GM12892 (cell line): ENCODE measurements at places on chromosomes 3 and 15.

DNA sequence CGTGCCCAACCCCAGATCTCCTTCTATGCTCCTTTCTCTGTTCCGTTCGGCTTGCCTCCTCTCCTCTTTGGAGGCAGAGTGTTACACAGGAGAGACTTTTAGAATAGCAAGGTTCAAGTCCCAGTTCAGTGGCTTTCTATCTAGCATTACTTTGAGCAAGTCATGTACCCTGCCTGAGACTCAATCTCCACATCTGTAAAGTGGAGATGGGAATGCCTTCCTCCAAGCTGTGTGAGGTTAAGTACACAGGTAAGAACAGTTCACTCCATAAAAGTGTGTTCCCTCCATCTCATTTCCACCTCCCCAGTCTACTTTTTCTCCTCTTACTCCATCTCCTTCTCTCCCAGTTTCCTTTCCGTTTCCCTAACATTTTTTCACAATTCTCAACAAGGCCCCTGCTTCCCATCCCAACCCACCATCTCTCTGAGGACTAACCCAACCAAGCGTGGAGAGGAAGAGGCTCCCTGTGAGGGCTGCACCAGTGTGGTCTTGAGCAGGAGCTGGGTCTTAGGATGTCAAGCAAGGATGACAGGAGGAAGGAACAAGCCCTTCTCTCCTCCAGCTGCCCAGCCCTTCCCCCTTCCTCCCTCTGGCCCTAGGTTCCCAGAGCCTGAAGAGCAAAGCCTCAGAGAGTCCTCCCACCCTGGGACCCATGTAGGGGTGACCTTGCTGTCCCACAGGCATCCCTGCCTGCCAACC lies 6.4 kb downstream of the ATP8B4 start:
- DNase-seq, result no peak

DNA sequence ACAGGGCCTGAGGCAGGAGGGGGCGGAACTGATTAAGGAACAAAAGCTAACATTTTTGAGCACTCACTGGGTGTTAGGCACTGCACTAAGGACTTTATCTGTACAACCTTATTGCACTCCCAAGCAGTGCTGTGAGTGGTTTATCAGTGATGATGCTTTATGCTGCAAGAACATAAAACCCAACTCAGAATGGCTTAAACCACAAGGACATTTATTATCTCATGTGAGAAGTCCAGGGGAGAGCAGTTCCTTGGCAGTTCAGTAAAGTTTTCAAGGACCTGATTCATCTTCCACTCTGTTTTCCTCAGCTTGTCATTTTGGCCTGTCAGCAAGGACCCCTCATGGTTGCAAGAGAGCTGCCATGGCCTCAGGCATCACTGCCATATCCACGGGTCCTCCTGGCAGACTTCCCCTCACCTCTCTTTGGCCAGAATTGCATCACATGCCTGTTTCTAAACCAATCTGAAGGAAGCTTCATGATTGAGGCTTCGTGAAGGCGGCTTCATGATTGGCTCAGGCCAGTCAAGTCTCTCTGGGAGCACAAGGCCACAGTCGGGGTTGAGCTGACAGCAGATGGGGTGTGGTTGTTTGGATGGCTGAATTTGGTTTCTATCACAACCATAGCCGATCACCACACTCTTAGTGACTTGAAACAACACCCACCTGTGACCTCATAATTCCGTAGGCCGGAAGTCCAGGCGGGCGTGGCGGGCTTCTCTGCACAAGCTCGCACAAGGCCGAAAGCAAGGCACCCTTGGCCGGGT lies 15.8 kb downstream of the EFCC1 start:
- DNase-seq, result no peak

DNA sequence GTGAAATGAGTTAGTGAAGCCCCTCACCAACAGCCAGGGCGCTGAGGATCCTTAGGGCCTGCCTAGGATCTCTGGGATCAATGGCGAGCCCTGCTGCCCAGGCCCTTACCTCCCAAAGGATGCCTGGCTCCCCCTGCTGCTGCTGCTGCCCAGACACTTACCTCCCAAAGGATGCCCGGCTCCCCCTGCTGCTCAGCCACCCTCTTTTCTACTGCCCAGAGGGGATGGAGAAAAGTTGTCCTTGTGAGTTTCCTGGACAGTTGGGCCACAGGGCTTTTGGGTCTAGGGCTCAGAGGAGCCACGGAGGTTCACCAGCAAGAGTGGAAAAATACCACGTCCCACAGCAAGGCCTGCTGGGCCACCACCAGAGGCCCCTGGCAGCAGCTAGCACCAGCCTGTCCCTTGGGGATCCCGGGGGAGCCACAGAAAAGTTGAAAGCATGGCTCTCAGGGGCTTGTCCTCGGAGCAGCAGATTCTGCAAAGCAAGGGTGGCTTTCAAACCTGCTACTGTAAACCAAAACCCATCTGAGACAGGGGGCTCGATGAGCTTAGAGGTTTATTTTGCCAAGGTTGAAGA lies 59.4 kb downstream of the SLC6A6 start:
- DNase-seq, result no peak

DNA sequence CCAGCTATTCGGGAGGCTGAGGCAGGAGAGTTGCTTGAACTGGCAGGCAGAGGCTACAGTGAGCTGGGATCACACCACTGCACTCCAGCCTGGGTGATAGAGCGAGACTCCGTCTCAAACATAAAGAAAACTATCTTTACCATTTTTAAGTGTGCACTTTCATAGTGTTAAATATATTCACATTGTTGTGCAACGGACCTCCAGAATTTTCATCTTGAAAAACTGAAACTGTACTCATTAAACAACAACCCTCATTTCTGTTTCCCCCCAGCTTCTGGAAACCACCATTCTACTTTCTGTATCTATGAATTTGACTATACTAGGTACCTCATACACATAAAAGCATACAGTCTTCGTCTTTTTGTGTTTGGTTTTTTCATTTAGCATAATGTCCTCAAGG lies 375.1 kb downstream of the SHQ1 start:
- no peak for DNase-seq

- peak; percentile 7 for DNase-seq
Observed at GRCh38 chr3:69425249-69425648, 39.4 kb upstream of the FRMD4B start.

GRCh38 chr3:197082871-197083270 lies 53.3 kb upstream of the MELTF start:
- no peak for DNase-seq

DNA sequence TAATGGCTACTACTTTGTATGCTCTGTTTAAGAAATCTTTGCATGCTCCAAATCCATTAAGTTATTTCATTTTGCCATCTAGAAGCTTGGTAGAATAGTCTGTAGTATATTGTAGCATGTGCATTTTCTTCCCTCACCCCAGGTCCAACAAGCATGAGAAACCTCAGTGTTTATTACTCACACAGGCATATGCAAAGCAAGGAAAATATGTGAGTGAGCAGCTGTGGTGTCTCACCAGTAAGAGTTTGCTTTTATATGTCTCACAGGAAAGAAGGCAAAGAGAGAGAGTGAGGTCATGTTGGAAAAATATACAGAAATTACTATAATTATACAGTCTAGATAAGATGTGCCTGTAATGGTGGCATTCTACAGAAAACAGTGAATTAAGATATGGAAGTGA lies 312.5 kb downstream of the C3orf38 start:
- no peak for DNase-seq

- DNase-seq, result no peak
Observed at GRCh38 chr3:23201154-23201838, 1.8 kb upstream of the UBE2E2 start.

DNA sequence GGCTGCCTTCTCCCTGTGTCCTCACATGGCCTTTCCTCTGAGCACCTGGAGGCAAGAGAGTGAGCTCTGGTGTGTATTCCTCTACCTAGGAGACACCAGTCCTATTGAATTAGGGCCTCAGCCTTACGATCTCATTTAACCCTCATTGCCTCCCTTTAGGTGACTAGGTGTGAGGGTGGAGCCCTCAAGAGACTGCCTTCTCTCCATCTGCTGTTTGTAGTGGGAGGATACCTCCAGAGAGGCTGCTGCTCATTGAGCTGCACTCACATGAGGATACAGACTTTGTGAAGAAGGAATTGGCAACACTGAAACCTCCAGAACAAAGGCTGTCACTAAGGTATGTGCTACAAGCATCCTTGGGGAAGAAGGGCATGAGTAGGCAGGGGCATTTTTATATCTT lies at the start of gene CCR8:
Gene CCR8 (plus strand): TSS at position 217 of the 400 bp plus-strand sequence. CDS start 2,623 bp downstream, outside the sequence.
- no peak for DNase-seq

- no peak for DNase-seq
Observed at GRCh38 chr3:11211531-11212298, 57.4 kb downstream of the HRH1 start.

DNA sequence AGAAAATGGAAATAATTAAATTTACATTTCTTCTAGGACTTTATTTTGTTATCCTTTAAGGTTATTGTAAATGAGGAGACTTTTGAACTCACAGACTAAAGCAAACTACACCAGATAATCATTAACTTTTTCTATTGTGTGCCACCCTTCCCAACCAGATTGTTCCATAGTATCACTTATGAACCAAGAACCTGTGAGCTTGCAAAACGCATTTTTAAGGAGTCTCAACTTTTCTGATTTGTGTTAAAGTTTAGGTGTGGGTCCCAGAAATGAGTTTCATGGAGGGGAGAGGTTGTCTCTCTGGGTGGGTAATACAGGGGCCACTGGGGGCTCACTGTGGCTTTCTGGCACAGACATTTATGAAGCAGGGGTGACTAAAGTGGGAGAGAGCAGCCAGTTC lies 75.7 kb downstream of the IGF1R start:
- no peak for DNase-seq

DNA sequence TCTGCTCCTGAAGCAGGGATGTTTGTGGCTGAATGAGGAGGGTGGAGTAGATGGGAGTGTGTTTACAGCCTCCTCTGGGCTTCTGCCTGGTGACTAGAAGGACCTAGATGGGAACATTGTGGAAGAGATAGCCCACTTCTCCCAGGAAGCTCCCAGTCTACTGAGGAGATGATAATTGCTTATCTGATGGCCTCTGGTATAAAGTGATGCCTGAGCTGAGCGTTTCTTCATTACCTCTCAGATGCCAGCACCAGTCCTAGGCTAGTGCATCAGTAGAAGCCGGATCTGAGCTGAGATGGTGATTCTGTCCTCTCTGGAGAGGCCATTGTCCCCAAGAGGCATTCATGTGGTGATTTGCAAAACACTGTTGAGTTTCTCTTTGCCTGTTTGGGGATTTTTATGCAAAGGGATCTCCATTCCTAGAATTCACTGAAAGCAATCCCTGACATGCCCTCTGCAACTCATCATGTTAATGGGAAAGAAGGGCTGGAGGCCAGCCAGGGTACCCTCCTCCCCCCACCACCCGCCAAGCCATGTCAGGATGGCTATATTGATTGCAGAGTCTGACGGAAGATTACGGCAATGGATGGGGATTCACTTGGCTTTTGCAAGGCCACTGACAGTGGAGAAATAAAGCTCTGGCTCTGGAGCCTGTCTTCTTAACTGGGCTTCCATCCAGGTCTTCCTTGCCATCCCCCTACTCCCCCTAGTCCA lies 166.4 kb upstream of the ROPN1 start:
- no peak for DNase-seq

- DNase-seq, result no peak
Observed at GRCh38 chr3:126446791-126447190, 28.9 kb downstream of the ZXDC start.

- DNase-seq, result peak; percentile 40
Observed at GRCh38 chr15:63892794-63893441, 59.2 kb upstream of the HERC1 start.

DNA sequence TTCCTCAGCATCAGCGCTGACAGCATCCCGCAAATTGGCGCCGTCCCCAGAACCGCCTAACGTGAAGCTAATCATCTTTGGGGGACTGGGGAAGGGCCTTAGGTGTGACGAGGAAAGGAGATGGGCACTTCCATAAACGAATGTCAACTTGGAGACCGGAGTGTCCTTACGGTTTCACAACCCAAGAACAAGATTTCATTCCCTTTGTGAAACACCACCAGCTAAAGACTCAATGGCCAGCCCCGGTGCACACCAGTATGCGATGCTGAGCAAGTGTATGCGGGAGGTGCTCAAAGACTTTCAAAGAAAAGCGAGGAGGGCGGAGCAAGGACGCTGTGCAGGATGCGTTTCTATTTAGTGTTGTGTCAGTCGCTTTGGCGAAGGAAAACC lies 759 bp upstream of the TTBK2 start:
- DNase-seq, result no peak

- no peak for DNase-seq
Observed at GRCh38 chr3:149790268-149790667, 2.1 kb downstream of the ANKUB1 start.

DNA sequence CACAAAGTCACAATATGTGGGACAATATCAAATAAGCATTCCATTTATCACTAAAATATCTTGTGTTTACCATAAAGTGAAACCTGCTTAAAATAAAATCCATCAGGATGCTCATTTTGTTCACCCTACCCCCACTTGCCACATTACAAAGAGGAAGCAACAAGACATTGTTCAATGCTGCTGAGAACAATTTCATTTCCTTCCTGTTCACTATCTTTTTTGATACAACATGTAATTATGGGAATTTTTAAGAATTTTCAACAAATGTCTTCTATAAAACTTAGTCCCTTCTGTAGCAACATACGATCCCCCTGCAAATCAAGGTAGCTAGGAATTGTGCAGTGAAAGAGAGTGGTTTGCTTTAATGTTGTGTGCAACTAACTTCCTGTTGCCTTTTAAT lies 34.9 kb upstream of the GPR160 start:
- no peak for DNase-seq

DNA sequence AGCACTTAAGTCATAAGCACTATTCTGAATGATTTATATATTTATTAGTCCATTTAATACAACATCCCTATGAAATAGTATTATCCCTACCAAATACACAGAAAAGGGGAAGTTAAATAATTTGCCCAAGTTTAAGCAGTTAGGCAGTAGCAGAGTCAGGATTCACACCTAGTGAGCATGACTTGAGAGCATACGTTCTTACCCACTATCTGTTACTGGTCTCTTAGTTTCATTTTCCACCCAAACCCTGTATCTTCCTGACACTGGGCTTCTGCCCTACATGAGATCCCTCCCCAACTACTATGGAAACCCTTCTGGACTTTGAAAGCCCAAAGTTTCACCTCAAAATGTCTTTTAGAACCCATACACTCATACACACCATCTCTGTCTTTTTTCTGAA lies 4.4 kb upstream of the ATOSA start:
- no peak for DNase-seq

- no peak for DNase-seq
Observed at GRCh38 chr3:13206799-13207577, 133.8 kb upstream of the IQSEC1 start.

DNA sequence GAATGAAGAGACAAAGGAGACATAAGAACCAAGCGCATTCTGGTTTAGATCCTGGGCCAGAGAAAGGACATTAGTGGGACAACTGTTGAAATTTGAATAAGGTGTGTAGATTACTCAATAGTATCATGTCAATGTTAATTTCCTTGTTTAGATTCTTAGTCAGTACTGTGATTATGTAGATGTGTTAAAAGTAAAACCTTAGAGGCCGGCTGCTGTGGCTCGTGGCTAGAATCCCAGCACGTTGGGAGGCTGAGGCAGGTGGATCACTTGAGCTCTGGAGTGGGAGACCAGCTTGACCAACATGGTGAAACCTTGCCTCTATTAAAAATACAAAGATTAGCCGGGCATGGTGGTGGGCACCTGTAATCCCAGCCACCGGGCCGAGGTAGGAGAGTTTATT lies 26.7 kb downstream of the CYP8B1 start:
- DNase-seq, result no peak
